A549 treated with GW870086 at 1 μM for 4 hours (cell line): ENCODE measurements at places on chromosomes 5 and 9. TPM values are rescaled to one million over a fixed set of nuclear protein-coding genes. Genes with fewer than 3 reads are reported as not detected.

The NACC2 gene
- 27.5 to 38.0 TPM (median 35.5 TPM) in 5 replicates for total RNA-seq

The CATSPER3 gene
- total RNA-seq: 0.19 to 0.50 TPM (median 0.37 TPM) in 5 replicates

The DPH7 gene
- 26.2 to 32.2 TPM (median 30.1 TPM) in 5 replicates for total RNA-seq

The SHC3 gene
- total RNA-seq: 0.19 to 0.59 TPM (median 0.27 TPM) in 5 replicates

The KCNN2 gene
- 0.14 to 0.22 TPM (median 0.17 TPM) in 3 of 5 replicates, not detected in the others for total RNA-seq

The DMRT3 gene
- not detected in 5 replicates for total RNA-seq

The FGF1 gene
- total RNA-seq: 0.35 to 1.4 TPM (median 0.47 TPM) in 4 of 5 replicates, not detected in the other

The FIBCD1 gene
- total RNA-seq: 11.5 to 18.2 TPM (median 15.7 TPM) in 5 replicates

The MRNIP gene
- 15.8 to 22.9 TPM (median 20.0 TPM) in 5 replicates for total RNA-seq

The PRSS3 gene
- 12.8 to 18.7 TPM (median 14.2 TPM) in 5 replicates for total RNA-seq

The PRR16 gene
- total RNA-seq: 0.12 TPM in 1 of 5 replicates, not detected in the others

The PCDHA3 gene
- total RNA-seq: 0.78 to 1.3 TPM (median 0.88 TPM) in 5 replicates

The STKLD1 gene
- 0.53 to 1.2 TPM (median 0.68 TPM) in 5 replicates for total RNA-seq

The HEXB gene
- total RNA-seq: 114 to 123 TPM (median 116 TPM) in 5 replicates
